ENCODE measurements at places on chromosomes 6 and 20.

DNA sequence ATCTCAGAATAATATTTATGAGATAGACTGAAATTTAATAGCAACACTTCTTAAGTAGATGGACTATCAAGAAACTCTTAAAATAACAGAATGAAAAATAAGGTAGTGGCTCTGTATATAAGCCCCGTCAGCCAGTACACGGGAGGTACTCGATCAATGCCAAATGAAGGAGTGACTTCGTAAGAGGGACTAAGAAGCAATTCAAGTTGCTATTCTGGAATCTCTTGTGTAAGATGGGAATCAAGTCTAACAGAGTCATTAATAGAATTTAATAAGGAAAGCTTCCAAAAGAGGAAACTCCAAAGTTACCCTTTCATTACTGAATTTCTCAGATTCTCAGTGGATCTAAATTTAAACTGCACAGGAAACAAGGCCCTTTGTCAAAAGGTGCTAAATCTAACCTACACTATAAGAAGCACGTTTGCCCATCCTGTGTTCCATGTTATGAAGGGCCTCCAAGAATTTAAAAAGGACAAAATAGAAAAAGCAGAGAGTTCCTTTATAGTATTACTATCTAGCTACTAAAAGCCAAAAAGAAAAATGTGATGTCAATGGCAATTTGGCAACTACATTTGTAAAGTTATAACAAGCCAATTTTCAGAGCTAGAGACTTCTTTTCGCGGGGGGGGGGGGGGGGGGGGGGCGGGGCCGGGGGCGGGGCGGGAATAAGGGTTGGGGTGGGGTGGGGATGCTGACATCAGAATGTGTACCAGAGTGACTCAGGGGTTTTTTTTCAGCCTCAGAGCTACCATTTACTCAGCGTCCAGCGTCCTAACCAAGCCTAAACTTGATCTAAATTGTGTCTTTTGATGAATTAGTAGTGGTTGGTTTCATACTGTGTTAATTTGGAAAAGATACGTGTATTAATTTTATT lies 200.6 kb downstream of the GMPR start:
- DNase-seq = no peak

DNA sequence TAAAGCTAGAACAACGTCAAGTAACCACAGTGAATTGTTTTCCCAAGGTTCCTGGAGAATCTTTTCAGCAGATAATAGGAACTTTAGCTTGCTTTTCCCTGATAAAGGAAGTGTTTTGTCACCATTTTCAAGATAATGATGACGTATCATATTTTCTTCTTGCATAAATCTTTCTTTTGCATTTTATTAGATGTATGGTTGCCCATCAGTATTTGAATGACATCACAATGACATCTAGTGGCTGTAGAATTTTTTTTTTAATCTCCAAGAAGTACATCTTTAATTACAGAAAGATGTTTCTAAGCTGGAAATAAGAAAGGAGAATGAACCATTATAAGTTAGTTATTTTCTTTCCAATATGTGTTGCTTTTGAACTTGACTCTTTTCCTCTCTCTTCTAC lies 83.0 kb downstream of the CENPW start:
- no peak for DNase-seq

GRCh38 chr20:8271727-8272126 lies 139.7 kb downstream of the PLCB1 start:
- DNase-seq = no peak

GRCh38 chr20:50580016-50580747 lies 70.0 kb downstream of the PTPN1 start:
- DNase-seq = peak; percentile 44
